ENCODE measurements at places on chromosomes 1 and 21.

DNA sequence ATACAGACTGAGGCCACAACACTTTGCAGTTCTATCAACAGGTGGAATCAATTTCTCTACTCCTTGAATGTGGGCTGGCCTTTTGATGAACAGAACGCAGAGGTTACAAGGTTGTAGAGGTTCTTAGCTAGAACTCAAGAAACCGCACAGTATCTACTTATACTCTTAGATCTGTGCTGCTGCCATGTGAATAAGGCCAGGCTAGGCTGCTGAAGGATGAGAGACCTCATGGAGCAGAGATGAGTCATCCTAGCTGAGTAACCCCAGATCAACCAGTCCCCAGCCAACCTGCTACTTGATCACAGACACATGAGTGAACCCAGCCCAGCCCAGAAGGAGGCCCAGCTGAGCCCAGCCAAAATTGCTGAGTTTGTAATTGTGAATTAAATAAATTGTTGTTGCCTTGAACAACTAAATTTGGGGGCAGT is 35.3 kb upstream of the BCAR3 start:
- peak; percentile 76 for DNase-seq

DNA sequence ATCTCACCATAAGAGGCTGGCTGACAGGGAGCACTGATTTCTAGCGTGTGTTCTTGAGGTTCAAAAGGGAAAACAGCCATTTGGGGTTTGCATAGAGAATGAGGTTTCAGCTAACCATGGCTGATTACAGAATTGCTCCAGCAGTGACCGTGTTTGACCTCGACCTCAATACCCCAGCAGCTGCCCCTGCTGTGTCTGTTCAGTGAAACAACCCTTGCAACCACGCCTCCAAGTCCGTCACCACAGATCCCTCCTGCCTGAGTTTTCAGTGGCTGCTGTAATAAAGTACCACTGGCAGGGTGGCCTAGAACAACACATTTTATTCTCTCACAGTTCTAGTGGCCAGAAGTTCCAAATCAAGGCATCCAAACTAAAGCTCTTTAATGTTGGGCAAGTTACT is 147.7 kb downstream of the HUNK start:
- no peak for DNase-seq

DNA sequence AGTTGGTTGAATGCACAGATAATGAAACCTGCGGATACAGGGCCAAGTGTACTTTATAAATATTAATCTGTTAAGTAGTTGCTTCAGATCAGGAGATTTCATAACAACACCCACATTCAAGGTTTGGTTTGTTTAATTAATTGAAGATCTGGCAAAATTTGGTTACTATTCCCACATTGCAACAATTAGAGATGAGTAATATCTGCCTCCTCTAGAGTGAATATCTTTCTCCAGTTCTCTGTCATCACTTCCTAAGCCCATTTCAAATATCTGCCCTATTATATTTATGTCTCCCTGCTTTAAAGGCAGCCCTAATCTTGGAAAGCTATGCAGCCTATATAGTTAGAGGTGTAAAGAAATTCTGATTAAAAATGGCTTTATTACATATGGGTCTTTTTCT is 61.4 kb downstream of the PPP2R5A start:
- no peak for DNase-seq

GRCh38 chr1:224851848-224852261 is 77.6 kb upstream of the DNAH14 start:
- DNase-seq = no peak

DNA sequence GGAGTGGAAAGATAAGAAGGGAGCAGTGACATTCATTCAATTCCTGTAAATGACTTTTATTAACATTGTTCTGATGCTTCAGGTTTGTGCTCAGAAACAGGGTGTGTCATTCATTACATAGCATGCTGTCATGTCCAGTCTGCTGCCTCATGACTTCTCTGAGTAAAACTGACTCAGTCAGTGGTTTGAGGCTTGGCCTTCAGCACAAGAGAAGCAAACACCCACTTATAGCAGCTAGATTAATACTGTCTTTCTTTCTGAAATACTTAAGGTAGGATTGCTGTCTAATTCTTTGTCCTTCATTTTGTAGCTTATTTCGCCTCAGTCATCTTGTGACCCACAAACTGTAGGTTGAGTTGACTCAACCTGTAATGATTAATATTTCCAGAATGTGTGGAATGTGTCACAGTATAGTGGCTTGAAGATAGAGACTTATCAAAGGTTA is 32.9 kb downstream of the RASAL2 start:
- no peak for DNase-seq

DNA sequence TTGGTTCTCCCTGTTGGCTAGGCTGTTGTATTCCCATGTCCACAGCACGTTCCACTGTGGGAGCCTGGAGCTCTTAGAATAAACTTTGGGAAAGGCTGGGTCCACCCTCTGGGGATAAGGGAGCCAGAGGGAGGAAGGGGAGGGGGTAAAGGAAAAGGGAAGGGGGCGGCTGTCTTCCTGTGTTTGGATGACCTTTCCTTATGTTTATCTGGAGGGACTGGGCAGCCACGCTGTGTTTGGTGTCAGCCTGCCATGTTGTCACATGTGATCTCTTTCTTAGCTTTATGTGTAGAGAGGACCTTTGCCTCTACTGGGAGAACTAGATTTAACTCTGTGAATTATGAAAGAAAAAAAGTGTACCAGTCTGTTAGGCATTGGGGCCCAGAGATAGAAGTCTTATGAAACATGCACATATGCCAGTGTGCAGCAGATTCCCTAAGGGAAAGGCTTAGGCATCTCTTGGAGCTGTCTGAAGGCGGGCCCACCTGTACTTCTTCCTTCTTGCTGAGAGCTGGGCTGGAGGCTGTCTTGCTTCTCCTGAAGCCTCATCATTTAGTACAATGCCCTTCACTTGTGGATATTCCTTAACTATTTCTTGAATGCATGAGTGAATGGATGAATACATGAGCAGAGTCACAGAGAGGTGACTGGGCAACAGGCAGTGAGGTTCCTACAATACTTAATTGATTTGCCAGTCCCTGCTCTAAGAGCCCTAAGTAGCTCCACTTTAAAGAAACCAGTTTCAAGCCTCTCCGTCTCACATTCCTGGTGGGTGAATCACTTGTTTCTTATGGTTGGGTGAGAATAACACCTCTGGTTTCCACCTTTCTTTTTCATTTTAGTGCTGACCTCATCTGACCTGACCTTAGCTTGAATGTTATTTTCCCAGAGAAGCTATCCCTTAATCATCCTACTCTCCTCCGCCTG is 62.5 kb upstream of the ARHGAP29 start:
- DNase-seq = no peak

- no peak for DNase-seq
Measured at GRCh38 chr1:204487256-204487615, 7.4 kb downstream of the PIK3C2B start.

GRCh38 chr1:4109628-4109940 is 209.5 kb upstream of the C1orf174 start:
- no peak for DNase-seq

DNA sequence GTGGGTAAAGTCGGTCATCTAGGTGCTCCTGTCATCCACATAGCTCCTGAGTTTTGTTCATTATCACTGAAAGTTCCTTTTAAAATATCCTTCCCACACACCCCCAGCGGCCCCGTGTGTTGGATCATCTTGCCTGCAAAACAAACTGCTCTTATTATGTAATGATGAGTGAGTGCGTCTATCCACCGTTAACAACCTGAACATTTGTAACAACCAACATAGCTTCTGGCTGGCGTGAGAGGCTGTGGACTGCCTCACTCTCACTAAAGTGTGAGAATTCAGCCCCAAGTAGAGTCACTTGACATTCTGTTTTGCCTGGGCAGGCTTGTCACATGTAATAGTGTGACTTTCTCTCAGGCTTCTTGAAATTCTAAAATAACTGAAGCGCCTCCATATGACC is 14.5 kb upstream of the KCNA2 start:
- no peak for DNase-seq

- no peak for DNase-seq
Measured at GRCh38 chr1:157404063-157404501, 148.2 kb downstream of the FCRL5 start.

DNA sequence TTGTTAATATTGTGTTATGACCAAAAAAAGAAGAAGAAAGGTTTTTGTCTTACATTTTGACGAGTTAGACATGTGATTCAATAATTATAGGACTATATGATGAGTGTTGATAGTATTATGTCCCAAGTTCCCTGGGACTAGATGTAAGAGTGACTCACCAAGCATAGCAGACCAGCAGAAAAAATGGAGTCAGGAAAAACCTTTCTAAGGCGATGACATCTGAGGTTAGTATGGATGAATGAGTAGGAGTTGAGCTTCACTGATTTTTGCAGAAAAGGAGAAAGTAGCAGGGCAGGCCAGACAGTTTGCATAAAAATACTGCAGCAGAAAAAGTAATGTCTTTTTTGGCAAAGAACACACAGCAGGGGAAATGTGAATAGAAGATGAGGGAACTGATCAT is 1041.3 kb upstream of the ADGRL4 start:
- no peak for DNase-seq

DNA sequence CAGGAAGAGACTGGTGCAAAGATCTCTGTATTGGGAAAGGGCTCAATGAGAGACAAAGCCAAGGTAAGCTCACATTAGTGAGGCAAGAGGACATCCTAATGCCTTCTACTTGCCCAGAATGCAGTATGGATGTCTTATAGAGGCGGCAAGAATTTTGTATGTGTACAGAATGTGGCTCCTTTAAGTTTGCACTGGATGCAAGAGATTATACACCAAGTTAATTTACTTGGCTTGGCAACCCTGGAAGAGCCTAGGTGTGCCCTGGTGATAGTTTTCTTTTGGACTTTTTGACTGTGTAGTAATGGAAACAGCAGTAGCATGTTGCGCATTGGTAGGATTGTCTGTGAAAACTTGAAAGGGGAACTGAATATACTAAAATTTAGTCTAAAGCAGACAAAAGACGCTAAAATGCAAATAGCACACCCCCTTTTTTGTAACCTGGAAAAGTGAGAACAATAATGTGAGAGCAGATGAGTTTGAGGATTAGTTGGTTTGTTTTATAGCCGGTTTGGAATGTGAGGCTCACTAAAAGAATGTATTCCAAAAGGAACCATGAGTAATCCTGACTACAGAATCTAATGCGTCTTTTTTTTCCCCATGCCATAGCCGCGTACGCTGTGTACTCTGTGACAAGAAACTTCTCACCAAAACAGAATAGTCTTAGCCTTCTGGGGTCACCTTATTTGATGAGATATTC is 18.1 kb downstream of the KHDRBS1 start:
- DNase-seq = no peak

- no peak for DNase-seq
Measured at GRCh38 chr1:166136222-166136621, 30.6 kb downstream of the FAM78B start.

DNA sequence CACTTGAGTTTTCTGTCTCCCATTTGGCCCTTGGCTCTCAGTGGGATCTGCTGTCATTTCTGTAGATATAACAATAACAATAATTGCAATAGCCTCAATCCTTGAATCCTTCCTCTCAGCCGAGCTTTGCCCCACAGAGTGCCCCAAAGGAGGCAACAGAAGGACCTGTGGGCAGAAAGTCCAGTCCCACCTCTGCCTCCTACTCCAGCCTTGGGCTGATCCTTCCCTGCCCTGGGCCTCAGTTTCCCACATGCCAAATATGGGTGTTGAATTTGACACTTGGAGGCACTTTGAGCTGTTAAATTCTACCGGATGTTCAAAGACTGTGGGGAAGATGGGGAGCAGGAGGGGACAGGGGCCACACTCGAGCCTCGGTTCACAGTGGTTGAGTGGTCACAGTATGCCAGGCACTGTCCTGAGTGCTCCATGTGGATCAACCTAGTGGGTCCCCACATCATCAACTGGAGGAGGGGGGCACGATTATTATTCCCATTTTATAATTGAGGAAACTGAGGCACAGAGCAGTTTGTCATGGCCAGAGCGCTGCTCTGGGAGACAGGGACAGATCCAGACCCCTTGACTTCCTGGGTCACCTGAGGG is 307.1 kb downstream of the MATN1 start:
- no peak for DNase-seq

DNA sequence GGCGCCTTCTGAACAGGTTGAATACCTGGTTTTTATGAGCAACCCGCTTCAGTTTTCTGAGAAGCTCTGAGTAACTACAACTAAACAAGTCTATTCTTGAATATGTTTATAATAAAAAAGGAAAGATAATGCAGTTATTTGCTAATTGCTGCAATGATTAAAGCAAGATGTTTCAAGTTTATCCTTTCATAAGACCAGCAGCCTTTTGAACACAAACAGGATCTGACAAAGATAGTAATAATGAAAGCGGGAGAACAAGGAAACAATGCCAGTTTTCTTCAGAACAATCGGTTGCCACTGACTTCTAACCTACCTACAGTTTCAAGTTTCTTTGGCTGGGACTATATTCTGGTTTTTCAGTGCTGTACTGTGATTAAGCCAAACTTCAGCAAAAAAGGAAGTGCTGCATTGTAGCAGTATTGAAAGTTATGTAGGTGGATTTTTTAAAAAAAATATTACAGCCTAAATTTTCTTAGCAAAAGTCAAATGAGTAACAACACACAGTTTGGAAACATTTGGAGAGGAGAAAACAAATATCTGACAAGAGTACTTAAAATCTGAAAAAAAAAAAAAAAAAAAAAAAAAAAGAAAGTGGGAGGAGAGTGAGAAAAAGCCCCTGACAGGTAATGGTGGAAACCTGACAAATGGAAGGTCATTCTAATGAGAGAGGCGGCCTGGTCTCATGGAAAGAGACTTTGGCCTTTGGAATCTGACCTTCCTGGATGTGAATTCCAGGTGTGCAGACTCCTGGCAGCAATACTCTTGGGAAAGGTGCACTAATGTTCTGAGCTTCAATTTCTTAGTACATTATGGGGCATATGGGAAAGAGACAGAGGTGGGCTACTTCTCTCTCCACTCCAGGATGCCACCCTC is 11.4 kb downstream of the KCNJ15 start:
- DNase-seq = no peak

- DNase-seq = no peak
Measured at GRCh38 chr21:44848821-44849521, 24.5 kb downstream of the PTTG1IP start.

GRCh38 chr1:87853576-87854351 is 525.1 kb downstream of the LMO4 start:
- DNase-seq = no peak

GRCh38 chr1:182196897-182197870 is 135.7 kb upstream of the ZNF648 start:
- no peak for DNase-seq

Measured in activated CD4-positive, alpha-beta T cell treated with anti-CD3 and anti-CD28 coated beads for 36 hours (primary cell).